NCI-H510A (cell line): ENCODE measurements at places on chromosomes 7 and 10.

DNA sequence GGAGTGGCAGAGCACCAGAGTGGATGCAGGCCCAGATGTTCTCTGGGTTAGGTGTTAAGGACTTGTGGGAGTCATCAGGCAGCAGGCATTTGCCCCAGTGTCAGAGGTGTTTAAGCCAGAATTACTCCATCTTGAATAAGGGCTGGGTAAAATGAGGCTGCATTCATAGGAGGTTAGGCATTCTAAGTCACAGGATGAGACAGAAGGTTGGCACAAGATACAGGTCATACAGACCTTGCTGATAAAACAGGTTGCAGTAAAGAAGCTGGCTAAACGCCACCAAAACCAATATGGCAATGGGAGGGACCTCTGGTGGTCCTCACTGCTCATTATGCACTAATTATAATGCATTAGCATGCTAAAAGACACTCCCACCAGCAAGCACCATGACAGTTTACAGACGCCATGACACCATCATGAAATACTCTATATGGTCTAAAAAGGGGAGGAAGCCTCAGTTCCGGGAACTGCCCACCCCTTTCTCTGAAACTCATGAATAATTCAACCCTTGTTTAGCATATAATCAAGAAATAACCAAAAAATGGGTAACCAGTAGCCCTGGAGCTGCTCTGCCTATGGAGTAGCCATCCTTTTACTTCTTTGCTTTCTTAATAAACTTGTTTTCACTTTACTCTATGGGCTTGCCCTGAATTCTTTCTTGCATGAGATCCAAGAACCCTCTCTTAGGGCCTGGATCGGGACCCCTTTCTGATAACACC, 882 bp upstream of the LRRC61 start:
- no peak for DNase-seq

DNA sequence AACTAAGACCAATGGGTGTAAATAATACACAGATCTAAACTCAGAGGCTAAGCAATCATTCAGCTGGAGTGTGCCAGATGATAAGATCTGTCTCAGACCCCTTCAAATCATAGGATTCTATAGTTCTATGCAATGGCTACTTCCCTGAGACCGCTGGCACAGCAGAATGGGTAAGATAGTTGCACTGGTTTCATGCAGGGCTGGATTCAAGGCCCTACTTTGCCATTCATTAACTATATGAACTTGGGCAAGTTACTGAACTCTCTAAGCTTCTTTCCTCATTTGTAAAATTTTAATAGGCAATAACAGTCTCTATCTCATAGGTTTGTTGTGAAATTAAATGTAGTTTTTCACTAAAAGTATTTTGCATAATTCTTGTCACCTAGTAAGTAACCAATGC, 62.0 kb downstream of the TFEC start:
- no peak for DNase-seq

DNA sequence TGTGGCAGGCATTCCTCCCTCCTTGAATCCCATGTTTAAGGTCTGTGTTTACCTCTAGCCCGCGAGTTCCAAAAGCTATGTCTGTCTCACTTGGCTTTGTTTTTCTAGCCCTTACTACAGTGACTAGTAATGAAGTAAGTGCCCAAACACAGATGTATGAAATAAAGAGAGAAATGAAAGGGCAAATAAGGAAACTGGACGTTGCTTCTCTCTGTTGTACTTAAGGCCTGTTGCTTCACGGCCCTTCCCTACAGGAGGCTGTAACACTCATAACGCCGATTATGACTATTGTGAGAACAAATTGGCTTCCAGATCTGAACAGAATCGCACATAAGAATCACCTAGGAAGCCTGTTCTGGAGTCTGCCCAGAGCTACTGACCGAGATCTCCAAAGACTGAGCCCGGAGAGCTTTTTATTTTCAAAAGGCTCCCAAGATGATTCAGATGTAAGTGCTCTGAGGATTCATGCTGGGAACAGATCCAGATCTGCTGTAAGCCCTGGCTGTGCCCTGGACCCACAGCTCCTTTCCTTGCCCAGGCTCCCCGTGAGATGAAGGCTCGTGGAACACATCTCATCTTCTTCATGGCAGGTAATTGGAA, 432.6 kb downstream of the SDK1 start:
- no peak for DNase-seq

- DNase-seq: no peak
These were observed 188.1 kb downstream of the TCF7L2 start for GRCh38 chr10:113137941-113138685.

GRCh38 chr7:133290041-133290440, 37.2 kb downstream of the EXOC4 start:
- DNase-seq: no peak

DNA sequence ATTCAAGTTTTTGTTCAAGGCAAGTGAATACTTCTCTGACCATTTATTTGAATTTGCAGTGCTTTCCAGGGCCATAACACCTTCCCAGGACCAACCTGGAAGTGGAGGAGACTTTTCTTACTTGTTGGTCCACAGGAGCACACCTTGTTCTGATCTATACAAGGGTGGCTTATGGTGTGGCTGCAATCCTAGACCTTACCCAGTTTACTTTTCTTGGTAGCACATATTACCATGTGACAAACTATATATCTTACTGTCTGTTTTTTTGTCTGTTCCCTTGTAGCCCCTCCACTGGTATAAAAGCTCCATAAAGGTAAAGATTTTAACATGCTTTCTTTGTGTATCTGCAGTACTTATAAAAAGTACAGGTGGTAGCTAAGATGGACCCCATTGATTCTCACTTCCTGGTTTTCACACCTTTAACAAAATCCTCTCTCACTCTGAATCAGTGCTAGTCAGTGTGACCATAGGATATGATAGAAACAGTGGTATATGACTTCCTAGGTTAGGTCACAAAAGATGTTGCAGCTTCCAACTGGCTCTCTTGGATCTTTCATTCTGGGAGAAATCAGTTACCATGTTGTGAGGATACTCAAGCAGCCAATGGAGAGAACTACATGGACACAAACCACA, 5.6 kb upstream of the ASB4 start:
- DNase-seq: no peak

DNA sequence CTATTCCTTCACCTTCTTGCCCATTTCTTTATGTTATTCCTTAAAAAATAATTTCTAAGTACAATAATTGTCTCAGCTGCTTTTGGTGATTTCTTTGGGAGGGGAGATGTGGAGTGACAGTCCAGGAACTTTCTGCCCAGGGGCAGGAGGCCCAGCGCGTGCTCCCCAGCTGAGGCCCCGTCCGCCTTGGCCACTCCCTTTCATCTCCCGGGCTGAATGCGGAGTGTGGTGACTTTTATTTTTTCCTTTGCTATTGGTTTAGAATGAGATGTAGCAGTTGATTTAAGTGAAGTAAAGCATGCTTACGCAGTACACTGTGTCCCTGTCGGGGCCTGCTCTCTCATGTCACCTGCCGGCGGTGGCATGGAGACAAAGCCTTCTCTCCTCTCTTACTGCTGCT, 141.6 kb downstream of the MGMT start:
- DNase-seq: no peak
